Colonic mucosa (tissue), 4 donors: ENCODE measurements at places on chromosomes 6 and 20. TPM values are rescaled to one million over a fixed set of nuclear protein-coding genes. Genes with fewer than 3 reads are reported as not detected.

DNA sequence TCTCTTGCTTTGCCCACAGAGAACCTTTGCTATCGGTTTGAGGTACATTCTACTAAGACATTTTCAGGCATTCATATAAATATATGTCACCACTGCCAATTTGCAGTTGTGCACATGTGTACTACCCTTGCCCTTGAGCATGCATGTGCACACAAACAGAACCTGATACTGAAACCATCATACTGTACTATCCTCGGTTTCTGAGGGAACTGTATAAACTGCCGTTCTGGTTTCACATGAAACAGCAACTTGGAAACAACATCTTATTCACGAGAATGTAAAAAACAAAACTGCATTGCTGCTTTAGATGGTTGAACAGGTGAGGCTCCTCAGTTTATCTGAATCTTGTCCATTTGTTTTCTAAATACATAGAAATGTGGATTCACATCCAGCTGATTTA, 151.2 kb upstream of the TMEM170B start:
- H3K36me3 ChIP-seq: no peaks in the 10 kb centered on the region
- H3K27me3 ChIP-seq: no peaks in the 10 kb centered on the region
- no peak overlapping the region for H3K27ac ChIP-seq
- no peak overlapping the region for H3K4me3 ChIP-seq

DNA sequence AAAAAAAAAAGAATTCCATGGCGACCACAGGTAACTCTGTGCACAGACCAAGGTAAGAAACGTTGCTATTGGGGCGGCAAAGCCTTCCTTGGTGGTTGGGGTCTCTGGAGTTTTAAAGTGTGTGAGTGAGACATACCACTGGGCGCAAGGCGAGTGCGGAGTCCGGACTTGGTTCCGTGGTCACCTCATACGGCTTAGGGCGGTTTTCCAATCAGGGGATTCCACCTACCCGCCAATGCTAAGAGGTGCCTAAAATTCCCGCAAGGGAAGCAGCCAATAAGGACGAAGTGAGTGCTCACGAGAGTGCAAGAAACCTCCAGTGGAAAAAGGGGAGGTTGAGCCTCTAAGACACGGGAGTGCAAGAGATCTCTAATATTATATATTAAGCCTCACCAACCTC, 68.6 kb upstream of the PRSS16 start:
- no peaks in the 10 kb centered on the region for H3K36me3 ChIP-seq
- peak overlapping the region; percentile 68 for H3K4me3 ChIP-seq
- DNase-seq: no peak

PXDC1 gene
- total RNA-seq: 1.7 TPM

- H3K36me3 ChIP-seq: no peaks in the 10 kb centered on the region
- DNase-seq: no peak
- no peak overlapping the region for H3K4me3 ChIP-seq
- H3K4me1 ChIP-seq: no peaks in the 10 kb centered on the region
- no peak overlapping the region for H3K27ac ChIP-seq
- no peaks in the 10 kb centered on the region for H3K27me3 ChIP-seq
Measured at GRCh38 chr6:90829311-90829710, 242.4 kb upstream of the MAP3K7 start.

DNA sequence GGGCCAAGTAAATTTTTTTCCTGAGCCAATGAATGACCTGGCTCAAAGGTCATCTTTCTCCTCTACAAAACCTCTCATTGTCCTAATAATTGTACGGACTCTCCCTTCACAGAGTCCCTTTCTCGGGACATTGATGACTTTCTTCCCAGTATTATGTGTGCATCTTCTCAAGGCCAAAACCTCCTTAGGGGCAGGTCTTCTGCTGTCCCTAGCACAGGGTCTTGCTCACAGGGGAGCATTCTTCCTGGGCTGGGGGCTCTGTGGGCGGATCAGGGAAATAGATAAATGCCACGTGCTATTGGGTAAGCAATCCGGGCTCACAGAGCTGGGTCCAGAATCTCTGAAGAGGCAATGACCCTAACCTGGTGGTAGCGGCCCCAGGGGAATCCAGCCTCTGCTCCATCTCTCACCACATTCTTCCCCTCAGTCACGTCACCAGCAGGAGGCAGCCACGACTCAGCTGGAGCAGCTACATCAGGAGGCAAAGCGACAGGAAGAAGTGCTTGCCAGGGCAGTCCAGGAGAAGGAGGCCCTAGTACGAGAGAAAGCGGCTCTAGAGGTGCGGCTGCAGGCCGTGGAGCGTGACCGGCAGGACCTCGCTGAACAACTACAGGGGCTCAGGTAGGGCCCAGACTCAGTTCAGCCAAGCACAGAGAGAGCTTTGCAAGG, 23.5 kb downstream of the CEP250 start:
- no peak overlapping the region for H3K4me3 ChIP-seq
- no peak overlapping the region for H3K27ac ChIP-seq
- H3K4me1 ChIP-seq: no peaks in the 10 kb centered on the region
- DNase-seq: no peak
- no peaks in the 10 kb centered on the region for H3K27me3 ChIP-seq

DNA sequence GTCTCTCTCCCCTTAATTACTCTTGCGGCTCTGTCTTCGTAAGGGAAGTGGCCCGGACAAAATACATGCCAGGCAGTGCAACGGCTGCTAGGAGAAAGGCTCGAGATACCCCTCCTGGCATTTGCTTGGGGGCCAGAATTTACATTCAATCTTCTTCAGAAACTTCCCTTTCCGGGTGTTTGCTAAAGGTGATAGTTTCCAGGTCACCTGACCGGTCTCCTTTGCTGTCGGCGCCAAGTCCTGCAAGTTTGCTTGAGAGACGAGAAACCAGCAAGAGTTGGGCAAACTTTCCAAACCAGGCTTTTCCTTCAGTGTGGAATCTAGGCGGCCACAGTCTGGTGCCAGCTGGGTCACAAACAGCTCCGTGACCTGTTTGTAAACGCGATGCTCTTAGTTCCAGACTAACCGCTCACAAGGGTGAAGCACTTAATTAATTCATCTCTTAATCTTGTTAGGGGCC, 563 bp upstream of the SRSF3 start:
- peak; percentile 75 for DNase-seq
- peaks cover 3% of the 10 kb centered on the region for H3K4me1 ChIP-seq

GRCh38 chr6:42637681-42638080, 73.9 kb downstream of the UBR2 start:
- H3K27ac ChIP-seq: no peak overlapping the region
- peaks cover 7% of the 10 kb centered on the region for H3K36me3 ChIP-seq
- no peak overlapping the region for H3K4me3 ChIP-seq
- no peak for DNase-seq
- H3K27me3 ChIP-seq: no peaks in the 10 kb centered on the region

MEI4 gene
- total RNA-seq: not detected

DNA sequence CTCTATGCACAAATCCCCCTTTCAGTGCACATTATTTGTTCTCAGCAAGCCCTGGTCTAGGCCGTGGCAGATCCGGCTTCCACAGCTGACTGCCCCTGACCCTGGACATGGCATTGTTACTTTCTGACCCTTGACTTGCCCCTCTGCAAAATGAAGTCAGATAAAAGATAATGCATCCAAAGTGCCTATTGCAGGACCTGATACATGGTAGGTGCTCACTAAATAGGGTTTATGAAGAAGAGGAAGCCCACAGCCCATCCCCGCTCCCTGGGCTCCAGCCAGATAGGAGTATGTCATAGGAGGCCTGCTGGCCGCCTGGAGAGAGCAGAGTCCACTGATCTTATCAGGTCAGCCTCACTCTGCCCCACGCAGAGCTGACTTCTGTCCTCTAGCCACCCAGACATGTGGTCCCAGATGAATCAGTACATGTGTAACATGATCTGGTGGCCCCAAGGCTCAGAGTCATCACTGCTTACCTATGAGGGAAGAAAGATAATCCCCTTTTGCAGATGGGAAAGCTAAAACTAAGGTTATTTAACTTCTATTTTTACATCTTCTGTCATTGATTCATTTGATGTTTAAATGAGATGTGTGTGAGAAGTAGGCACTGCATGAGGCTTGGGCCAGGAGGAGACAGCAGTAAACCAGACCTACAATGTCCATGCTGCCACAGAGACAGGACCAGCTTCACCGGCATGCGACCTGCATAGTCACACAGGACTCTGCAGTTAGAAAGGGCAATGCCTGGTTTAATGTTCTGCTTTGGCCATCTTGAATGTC, 20.4 kb downstream of the MAFB start:
- no peaks in the 10 kb centered on the region for H3K4me1 ChIP-seq
- H3K36me3 ChIP-seq: no peaks in the 10 kb centered on the region
- H3K27ac ChIP-seq: no peak overlapping the region
- no peaks in the 10 kb centered on the region for H3K27me3 ChIP-seq
- no peak overlapping the region for H3K4me3 ChIP-seq
- no peak for DNase-seq

DNA sequence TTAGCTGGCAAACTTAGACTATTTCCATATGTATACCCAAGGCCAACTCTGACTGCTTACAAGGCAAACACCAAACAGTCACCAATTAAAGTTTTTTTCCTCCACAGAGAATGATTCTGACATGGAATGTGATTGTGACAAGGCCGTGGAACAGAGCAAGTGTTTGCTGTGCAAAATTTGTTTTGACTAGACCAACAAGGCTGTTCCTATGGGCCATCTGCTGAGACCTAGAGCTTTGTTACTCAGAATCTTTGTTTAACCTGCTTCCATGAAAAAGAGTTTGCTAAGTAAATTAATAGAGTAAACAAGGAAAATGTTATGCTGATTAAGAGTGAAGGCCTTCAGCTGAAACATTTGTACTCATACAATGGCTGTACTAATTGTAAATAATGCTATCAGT, 51.6 kb upstream of the IMPG1 start:
- H3K36me3 ChIP-seq: no peaks in the 10 kb centered on the region
- H3K27me3 ChIP-seq: no peaks in the 10 kb centered on the region
- H3K4me1 ChIP-seq: no peaks in the 10 kb centered on the region
- H3K4me3 ChIP-seq: no peak overlapping the region
- no peak for DNase-seq

DNA sequence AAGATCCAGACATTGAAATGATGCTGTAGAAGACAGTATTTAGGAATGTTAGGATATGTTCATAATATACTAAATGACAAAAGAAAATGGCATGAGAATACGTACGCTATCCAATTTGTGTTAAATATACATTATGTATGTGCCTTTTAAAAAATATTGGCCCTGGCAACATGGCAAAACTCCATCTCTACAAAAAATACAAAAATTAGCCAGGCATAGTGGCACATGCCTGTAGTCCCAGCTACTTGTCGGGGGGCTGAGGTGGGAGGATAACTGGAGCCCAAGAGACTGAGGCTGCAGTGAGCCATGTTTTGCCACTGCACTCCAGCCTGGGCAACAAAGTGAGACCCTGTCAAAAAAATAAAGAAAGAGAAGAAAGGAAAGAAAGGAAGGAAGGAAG, 155.7 kb downstream of the DOK5 start:
- H3K4me1 ChIP-seq: no peaks in the 10 kb centered on the region
- no peak for DNase-seq
- no peaks in the 10 kb centered on the region for H3K27me3 ChIP-seq
- no peak overlapping the region for H3K27ac ChIP-seq
- H3K36me3 ChIP-seq: no peaks in the 10 kb centered on the region
- H3K4me3 ChIP-seq: no peak overlapping the region

ECT2L gene
- not detected for total RNA-seq

DNA sequence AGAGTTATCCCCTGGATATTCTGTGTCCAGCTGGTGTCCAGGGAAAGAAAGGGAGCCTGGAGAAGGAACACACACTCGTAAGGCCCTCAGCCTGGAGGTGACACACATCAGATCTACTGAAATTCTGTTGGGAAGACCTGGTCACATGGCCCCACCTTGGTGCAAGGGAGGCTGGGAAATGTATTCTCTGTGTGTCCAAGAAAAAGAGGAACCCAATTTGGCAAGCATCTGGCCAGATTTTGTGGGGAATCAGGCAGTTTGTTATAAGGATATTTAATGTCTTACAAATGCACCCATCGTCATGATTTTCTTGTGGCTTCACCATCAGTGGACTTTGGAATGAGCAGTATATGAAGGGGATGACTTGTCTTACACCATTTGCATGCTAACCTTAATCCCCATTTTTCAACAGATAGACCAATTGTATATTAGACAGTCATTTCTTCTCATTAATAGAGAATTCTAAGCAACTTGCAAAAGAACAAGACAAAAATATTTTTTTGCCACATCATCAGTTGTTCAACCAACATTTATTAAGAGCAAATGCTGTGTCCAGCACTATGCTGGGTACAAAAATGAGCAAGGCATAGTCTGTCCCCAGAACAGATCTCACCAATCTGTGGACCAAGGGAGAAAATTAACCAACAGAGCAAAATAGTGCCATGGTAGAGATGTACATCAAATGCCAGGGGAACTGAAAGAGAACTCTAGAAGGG, 59.7 kb downstream of the ISM1 start:
- no peak overlapping the region for H3K4me3 ChIP-seq
- H3K27ac ChIP-seq: no peak overlapping the region
- H3K27me3 ChIP-seq: no peaks in the 10 kb centered on the region
- H3K36me3 ChIP-seq: no peaks in the 10 kb centered on the region

DNA sequence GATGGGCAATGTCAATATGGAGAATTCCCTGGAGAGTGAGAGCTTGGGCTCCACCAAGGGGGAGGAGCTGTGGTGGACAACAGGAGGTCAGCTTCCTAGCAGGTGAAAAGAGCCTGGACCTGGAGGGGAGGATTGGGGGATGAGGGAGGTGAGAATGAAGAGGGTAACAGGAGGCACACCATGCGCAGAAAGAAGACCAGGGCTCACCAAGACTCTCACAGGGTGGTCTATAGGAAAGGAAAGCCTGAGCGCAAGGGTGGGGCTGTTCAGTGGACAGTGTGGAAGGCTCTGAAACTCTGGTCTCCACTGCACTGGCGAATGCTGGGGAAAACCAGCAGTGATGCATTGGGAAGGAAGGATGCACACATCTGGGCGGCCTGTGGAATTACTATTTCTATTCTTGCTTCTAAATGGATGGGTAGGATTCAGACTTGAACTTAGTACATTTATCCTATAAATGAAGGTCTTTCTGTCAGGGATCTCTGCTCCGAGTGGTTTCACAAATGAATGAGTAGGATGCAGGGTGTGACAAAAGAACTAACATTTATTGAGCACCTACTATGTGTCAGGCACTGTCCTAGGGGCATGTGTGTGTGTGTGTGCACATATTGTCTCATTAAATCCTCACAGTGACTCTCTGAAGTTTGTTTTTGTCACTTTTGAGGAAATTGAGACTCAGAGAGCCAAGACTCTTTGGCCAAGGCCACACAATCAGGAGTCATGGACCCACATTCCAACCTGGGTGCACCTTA, 152.7 kb downstream of the CD83 start:
- H3K27ac ChIP-seq: no peak overlapping the region
- no peaks in the 10 kb centered on the region for H3K27me3 ChIP-seq
- DNase-seq: no peak
- H3K4me1 ChIP-seq: no peaks in the 10 kb centered on the region

GRCh38 chr6:44315516-44315915, 2.4 kb upstream of the AARS2 start:
- H3K4me3 ChIP-seq: no peak overlapping the region
- no peaks in the 10 kb centered on the region for H3K27me3 ChIP-seq
- no peak overlapping the region for H3K27ac ChIP-seq
- no peaks in the 10 kb centered on the region for H3K4me1 ChIP-seq

DNA sequence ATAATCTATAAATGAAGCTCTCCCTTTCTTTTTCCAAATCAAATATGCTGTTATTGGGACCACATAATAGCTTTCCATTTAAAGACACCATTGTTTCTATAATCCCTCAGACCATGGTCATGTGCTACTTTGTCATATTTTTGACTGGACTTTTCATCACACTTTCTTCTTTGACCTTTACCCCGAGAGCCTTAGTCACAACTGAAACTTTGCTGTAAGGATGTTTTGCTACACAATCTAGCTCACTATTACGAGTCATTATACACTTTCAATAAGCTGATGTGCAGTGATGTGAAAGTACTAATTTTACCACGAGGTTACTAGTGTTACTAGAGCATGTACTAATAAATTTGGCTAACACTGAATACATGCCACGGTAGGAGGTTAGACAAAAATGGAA, 367.2 kb upstream of the RUNX2 start:
- no peaks in the 10 kb centered on the region for H3K4me1 ChIP-seq
- no peaks in the 10 kb centered on the region for H3K27me3 ChIP-seq
- no peak overlapping the region for H3K27ac ChIP-seq
- no peak for DNase-seq

TSHZ2 gene
- 2.1 TPM for total RNA-seq
